Natural killer cell treated with Interleukin-12 subunit alpha and Interleukin-12 subunit beta and Interleukin-15 and Interleukin-18, amount 100 ng/mL, for 72 hours (primary cell): ENCODE measurements at places on chromosomes 7 and 10. TPM values are rescaled to one million over a fixed set of nuclear protein-coding genes. Genes with fewer than 3 reads are reported as not detected.
A peak's percentile ranks its signal among the peaks of the same experiment; 100 is the strongest.

GRCh38 chr10:33365871-33366411, 31.5 kb upstream of the NRP1 start:
- peaks cover 6% of the 10 kb centered on the region for H3K36me3 ChIP-seq
- no peak overlapping the region for H3K27ac ChIP-seq
- H3K4me1 ChIP-seq = no peaks in the 10 kb centered on the region
- DNase-seq = no peak
- no peak overlapping the region for H3K4me3 ChIP-seq

The TMEM213 gene
- not detected for total RNA-seq

- no peak overlapping the region for H3K27ac ChIP-seq
- no peak overlapping the region for H3K4me3 ChIP-seq
- H3K27me3 ChIP-seq = no peaks in the 10 kb centered on the region
- DNase-seq = no peak
- H3K36me3 ChIP-seq = no peaks in the 10 kb centered on the region
Observed at GRCh38 chr10:64368298-64368697, 847.1 kb downstream of the REEP3 start.

DNA sequence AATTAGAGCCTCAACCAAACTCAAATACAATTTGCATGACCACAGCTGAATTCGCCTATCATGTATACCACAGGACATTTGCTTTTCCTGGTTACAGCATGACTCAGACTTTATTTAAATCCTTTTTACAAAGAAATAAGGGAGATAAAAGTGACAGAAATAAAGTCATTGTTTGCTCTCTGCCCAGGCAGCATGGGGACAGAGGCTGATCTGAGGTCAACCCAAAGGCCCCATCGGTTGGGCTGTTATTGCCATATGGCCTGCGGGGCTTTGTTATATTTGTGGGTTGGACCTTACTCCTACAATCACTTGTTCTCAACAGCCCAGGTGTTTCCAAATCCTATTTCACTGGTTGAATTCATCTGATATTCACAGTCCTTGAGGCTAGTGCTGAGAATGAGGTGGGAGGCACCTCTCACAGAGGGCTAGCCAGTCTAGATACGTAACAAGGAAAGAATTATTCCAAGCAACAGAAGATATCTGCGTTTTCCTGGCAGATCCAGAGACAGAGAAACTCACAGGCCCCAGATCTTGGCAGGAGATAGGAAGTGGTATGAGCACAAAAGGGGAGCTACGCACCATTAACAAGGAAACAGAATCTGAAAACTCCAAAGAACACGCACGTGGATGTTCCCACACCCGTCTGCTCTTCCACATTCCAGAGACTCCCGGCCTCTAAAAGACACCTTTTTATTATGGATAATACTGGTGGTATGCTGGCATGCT, 117.3 kb downstream of the HIPK2 start:
- no peak for DNase-seq
- H3K27me3 ChIP-seq = no peaks in the 10 kb centered on the region
- H3K4me3 ChIP-seq = no peak overlapping the region
- peaks cover 25% of the 10 kb centered on the region for H3K36me3 ChIP-seq

The PPP1R3A gene
- total RNA-seq = not detected

DNA sequence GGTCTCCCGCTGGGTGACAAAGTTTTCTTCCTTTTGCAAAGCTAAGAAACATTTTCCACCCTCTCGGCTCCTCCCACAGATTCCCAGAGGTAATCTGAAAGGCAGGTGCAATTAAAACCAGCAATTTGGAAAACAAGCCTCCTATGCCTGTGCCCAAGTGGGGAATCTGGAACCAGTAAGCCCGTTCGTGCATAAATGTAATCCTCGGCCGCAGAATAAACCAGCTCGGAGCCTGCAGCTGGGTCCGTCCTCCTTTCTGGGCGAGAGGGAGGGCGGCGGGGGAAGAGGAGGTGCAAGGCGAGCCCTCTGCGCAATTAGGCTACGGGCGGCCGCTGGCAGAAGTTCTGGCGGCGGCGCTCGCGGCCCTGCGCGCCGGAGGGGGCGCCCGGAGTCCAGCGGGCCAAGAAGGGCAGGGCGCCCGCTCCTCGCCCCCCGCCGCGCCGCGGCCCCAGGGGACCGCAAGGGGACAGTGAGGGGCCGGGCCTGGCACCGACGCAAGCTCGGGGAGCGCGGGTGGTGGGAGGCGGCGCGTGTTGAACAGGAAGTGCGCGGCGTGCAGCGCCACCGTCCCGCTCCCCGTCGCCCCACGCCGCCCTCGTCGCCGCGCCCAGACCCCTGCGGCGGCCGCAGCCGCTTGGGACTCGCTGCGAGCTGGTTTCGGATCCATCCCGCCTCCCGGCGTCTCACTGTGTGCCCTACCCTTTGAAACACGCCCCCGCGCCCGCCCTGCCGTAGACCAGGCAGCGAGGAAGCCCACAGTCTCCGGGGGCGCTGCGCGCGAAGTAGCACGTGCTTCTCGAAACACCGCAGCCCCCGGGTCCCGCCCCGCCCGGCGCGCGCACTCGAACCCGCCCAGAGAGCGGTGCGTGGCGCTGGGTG, at the start of gene PRKAG2:
Gene PRKAG2, minus strand, starts transcription at position 217 of the 879 bp plus-strand sequence. CDS start 495 bp downstream, outside the sequence.
- H3K4me3 ChIP-seq = peak within 1 kb of the TSS; percentile 91
- H3K27ac ChIP-seq = peak within 1 kb of the TSS; percentile 63

GRCh38 chr10:14952851-14953423, 959 bp downstream of the DCLRE1C start:
- H3K27ac ChIP-seq = peak overlapping the region; percentile 97
- peak overlapping the region; percentile 98 for H3K4me3 ChIP-seq
- DNase-seq = no peak
- H3K36me3 ChIP-seq = peaks cover 6% of the 10 kb centered on the region
- H3K27me3 ChIP-seq = no peaks in the 10 kb centered on the region

- no peak for DNase-seq
- H3K4me1 ChIP-seq = peaks cover 46% of the 10 kb centered on the region
- no peaks in the 10 kb centered on the region for H3K36me3 ChIP-seq
- H3K27me3 ChIP-seq = no peaks in the 10 kb centered on the region
- H3K27ac ChIP-seq = peak overlapping the region; percentile 86
Observed at GRCh38 chr10:71727105-71727737, 7.6 kb upstream of the C10orf105 start.

DNA sequence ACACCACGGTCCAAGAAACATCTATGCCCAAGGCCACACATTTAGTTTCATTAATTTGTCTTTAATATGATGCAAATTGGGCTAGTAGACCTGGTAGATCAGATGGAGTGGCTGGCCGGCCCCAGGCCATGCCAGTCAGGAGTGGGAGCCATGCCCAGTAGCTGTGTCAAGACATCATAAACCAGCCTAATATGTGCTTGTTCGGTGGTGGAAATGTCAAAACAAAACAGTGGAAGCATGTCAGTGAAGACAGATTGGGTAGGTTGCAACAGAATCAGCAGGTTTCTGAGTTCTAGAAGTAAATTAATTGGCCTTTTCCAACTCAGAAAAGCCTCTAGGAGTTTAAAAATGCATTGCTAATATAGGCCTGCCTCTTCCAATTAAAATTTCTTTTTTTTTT, 124.7 kb downstream of the NRP1 start:
- no peak overlapping the region for H3K4me3 ChIP-seq
- peaks cover 25% of the 10 kb centered on the region for H3K4me1 ChIP-seq
- no peak overlapping the region for H3K27ac ChIP-seq

GRCh38 chr7:16066805-16067459, 354.4 kb downstream of the CRPPA start:
- DNase-seq = no peak
- H3K36me3 ChIP-seq = no peaks in the 10 kb centered on the region
- peaks cover 2% of the 10 kb centered on the region for H3K4me1 ChIP-seq
- H3K27ac ChIP-seq = no peak overlapping the region
- H3K4me3 ChIP-seq = no peak overlapping the region
- H3K27me3 ChIP-seq = peaks cover 7% of the 10 kb centered on the region

The SLC18A3 gene
- total RNA-seq = not detected

DNA sequence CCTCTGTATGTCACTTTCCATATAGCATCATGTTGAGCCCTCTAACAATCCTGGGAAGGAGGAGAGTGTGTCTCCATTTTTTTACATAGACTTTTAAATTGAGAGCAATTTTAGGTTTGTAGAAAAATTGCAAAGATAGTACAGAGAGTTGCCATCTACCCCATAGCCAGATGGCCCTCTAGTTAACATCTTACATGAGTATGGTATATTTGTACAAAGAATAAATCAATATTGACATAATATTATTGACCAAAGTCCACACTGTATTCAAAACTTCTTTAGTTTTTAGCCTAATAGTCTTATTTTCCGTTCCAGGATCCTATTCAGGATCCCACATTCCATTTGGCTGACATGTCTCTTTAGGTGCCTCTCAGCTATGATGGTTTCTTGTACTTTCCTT, 274.6 kb upstream of the PLPP4 start:
- H3K27me3 ChIP-seq = peaks cover 18% of the 10 kb centered on the region
- H3K4me3 ChIP-seq = no peak overlapping the region
- DNase-seq = no peak
- H3K36me3 ChIP-seq = no peaks in the 10 kb centered on the region
- no peak overlapping the region for H3K27ac ChIP-seq
